Testis (tissue), 5 donors: ENCODE measurements at places on chromosomes 2 and 18. TPM values are rescaled to one million over a fixed set of nuclear protein-coding genes. Genes with fewer than 3 reads are reported as not detected.

RESP18 gene
- not detected for total RNA-seq

EMX1 gene
- 13.2 TPM for total RNA-seq

RFTN2 gene
- total RNA-seq, result 16.1 TPM

TXNDC9 gene
- total RNA-seq, result 38.4 TPM

SLC9A2 gene
- total RNA-seq, result 9.4 TPM

GPBAR1 gene
- 1.5 TPM for total RNA-seq

CD302 gene
- 18.3 TPM for total RNA-seq

MFSD2B gene
- total RNA-seq, result 0.50 TPM

UGT1A3 gene
- not detected for total RNA-seq

TMEFF2 gene
- total RNA-seq, result 2.2 TPM

LHCGR gene
- 7.5 TPM for total RNA-seq

ANKRD62 gene
- 56.8 TPM for total RNA-seq

SAG gene
- 5.1 TPM for total RNA-seq

LIMS3 gene
- total RNA-seq, result 13.8 TPM

FKBP1B gene
- total RNA-seq, result 3.0 TPM

ANKRD53 gene
- total RNA-seq, result 10.6 TPM

CRYGC gene
- not detected for total RNA-seq

FOXI3 gene
- 2.3 TPM for total RNA-seq
